Stimulated activated CD8-positive, alpha-beta memory T cell treated with anti-CD3 and anti-CD28 coated beads, Interleukin-2, amount 100 ng/mL, for 1 hour (primary cell): ENCODE measurements at places on chromosomes 1 and 21.

GRCh38 chr1:34108269-34108668, 56.8 kb downstream of the CSMD2 start:
- DNase-seq, result no peak

- DNase-seq, result no peak
These were observed 226.8 kb downstream of the LMX1A start for GRCh38 chr1:165129568-165130164.

GRCh38 chr21:45844181-45844580, 137.4 kb upstream of the COL6A1 start:
- no peak for DNase-seq

GRCh38 chr21:30990514-30991262, 47.6 kb downstream of the KRTAP19-8 start:
- DNase-seq, result no peak

DNA sequence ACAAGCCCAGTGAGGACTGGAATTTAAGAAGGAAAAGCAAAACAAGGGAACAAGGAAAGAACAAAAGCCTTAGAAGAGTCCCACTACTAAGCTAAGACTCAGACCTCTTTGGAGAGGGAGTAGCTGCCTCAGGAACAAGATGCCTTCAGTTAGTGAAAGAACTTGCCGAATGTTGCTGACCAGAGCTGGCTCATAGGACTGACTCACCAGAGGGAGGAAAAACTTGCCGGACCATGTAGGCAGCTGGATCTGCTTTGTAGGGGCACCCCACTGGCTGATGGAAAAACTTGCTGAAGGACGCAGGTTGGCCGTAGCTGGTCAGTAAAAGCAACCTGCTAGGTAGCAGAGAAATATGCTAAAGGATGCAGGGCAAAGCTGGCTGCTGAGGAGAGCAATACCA, 15.3 kb upstream of the ZSWIM5 start:
- no peak for DNase-seq

DNA sequence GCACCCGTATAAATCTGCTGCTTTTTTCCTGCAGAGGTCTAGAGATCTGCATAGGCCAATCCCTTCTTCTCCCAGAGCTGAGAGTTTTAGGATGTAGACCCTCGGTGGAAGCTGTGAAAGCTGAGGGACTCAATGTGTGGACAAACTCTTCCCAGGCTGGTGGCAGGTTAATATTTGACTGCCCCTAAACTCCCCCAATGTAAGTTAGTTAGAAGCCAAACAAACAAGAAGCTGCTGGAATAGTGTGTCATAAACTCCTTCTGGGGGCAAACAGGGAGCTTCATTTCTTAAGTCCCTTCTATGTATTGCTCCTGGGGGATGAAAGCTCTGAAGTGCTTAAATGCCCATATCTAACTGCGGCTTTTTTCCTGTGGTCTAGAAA, 72.3 kb downstream of the SCMH1 start:
- no peak for DNase-seq

- DNase-seq, result no peak
These were observed 15.4 kb upstream of the PHACTR4 start for GRCh38 chr1:28354121-28354520.

DNA sequence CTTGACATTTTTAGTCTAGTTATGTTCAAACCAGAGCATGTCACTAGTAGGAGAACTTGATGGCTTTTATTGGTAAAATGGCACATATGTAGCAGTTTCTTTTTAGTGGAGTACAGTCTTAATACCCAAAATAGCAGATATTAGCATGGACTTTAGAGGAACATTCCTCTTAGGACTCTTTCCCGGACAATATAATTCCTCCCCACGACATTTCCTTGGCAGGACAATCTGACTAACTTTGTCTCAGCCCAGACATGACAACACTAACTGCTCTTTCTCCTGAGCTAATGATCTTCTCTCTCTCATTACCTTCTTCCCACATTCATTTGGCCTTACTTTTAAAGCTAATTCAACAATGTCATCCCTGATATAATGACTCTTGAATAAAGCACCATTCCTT, 62.5 kb downstream of the ADAMTS1 start:
- no peak for DNase-seq

DNA sequence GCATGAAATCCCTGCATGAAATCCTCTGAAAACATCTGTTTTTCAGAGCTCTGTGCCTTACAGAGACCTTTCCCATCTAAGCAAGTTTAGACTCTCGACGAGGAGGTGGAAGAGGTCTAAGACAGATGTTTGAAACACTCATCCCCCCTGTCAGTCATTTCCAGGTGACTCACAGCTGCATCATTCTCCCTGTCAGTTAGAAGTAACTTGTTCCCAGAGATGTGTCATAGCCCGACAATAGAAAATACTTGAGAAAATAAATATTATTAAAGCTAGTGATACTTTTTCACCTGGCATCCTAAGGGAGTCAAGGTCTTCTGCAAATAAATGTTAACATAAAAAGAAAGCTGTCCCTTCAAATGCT, 41.6 kb upstream of the SEC16B start:
- no peak for DNase-seq

DNA sequence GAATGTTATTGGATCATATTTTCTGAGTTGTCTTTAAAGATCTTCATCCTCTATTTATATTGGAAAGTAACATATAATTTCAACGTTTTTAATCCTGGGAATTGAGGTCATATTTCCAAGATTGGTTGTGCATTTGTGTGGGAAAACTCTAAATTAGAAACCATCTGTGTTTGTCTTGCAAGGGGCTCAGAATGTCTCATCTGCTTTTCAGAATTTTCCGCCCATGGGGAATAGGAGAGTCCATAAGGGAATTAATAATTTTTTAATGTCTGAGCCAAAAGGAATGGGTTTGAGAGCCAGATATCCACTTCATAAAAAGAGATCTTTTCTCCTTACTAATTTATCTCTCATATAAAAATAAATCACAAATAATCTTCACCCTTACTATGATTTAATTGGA, 84.8 kb upstream of the MAP1LC3C start:
- no peak for DNase-seq

GRCh38 chr21:29979043-29979442, 39.2 kb upstream of the GRIK1 start:
- no peak for DNase-seq
